Purkinje cell (primary cell): ENCODE measurements at places on chromosomes 3 and 15. TPM values are rescaled to one million over a fixed set of nuclear protein-coding genes. Genes with fewer than 3 reads are reported as not detected.

The SAMD7 gene
- not detected in 2 replicates for polyA plus RNA-seq

The GALNT15 gene
- 0.14 and 1.0 TPM in 2 replicates for polyA plus RNA-seq

The NOX5 gene
- polyA plus RNA-seq: 0.05 TPM in 1 of 2 replicates, not detected in the other

The CD200 gene
- 27.4 and 59.0 TPM in 2 replicates for polyA plus RNA-seq

The VEPH1 gene
- polyA plus RNA-seq: 0.32 TPM in 1 of 2 replicates, not detected in the other

The REC114 gene
- polyA plus RNA-seq: not detected in 2 replicates

The SLC22A14 gene
- polyA plus RNA-seq: 0.78 TPM in 1 of 2 replicates, not detected in the other

The CAPN7 gene
- polyA plus RNA-seq: 15.4 and 32.0 TPM in 2 replicates

The KLHL6 gene
- not detected in 2 replicates for polyA plus RNA-seq

The COL6A5 gene
- polyA plus RNA-seq: not detected in 2 replicates

The CCR8 gene
- polyA plus RNA-seq: not detected in 2 replicates

The CCDC54 gene
- not detected in 2 replicates for polyA plus RNA-seq

The ZMYND10 gene
- polyA plus RNA-seq: not detected in 2 replicates

The CLCN2 gene
- polyA plus RNA-seq: 0.71 and 2.6 TPM in 2 replicates

The ALDH1L1 gene
- 4.2 and 4.9 TPM in 2 replicates for polyA plus RNA-seq

The PLA2G4B gene
- polyA plus RNA-seq: 2.1 TPM in 1 of 2 replicates, not detected in the other

The TMC3 gene
- not detected in 2 replicates for polyA plus RNA-seq

The GRK7 gene
- not detected in 2 replicates for polyA plus RNA-seq

The MUSTN1 gene
- polyA plus RNA-seq: 4.2 and 7.6 TPM in 2 replicates

The SAMMSON gene
- not detected in 2 replicates for polyA plus RNA-seq

The OXSR1 gene
- polyA plus RNA-seq: 11.7 and 13.2 TPM in 2 replicates

The DNAJB8 gene
- polyA plus RNA-seq: not detected in 2 replicates

The NPRL2 gene
- polyA plus RNA-seq: 47.8 and 60.9 TPM in 2 replicates

The C3orf85 gene
- not detected in 2 replicates for polyA plus RNA-seq

The PCOLCE2 gene
- polyA plus RNA-seq: not detected in 2 replicates

The FRMD5 gene
- polyA plus RNA-seq: 14.7 and 26.4 TPM in 2 replicates

The GOLGA8T gene
- polyA plus RNA-seq: not detected in 2 replicates

The FSTL1 gene
- 1.7 and 2.1 TPM in 2 replicates for polyA plus RNA-seq

The SOX14 gene
- polyA plus RNA-seq: not detected in 2 replicates

The SPINK8 gene
- not detected in 2 replicates for polyA plus RNA-seq

The CCDC174 gene
- polyA plus RNA-seq: 21.7 and 28.5 TPM in 2 replicates

The SERINC4 gene
- polyA plus RNA-seq: not detected in 2 replicates

The PRSS50 gene
- polyA plus RNA-seq: not detected in 2 replicates

The ZNF774 gene
- 2.7 TPM in 1 of 2 replicates, not detected in the other for polyA plus RNA-seq

The ZCWPW2 gene
- polyA plus RNA-seq: 3.2 and 4.8 TPM in 2 replicates

The GOLGA8J gene
- not detected in 2 replicates for polyA plus RNA-seq

The DUOXA1 gene
- polyA plus RNA-seq: not detected in 2 replicates

The CDHR4 gene
- polyA plus RNA-seq: not detected in 2 replicates

The ST8SIA2 gene
- 3.9 and 12.1 TPM in 2 replicates for polyA plus RNA-seq

The KY gene
- polyA plus RNA-seq: 3.0 and 3.6 TPM in 2 replicates

The NSUN3 gene
- polyA plus RNA-seq: 14.7 and 17.1 TPM in 2 replicates

The CGNL1 gene
- 5.9 and 7.8 TPM in 2 replicates for polyA plus RNA-seq

The DTWD1 gene
- 25.2 and 71.6 TPM in 2 replicates for polyA plus RNA-seq

The ADGRG7 gene
- polyA plus RNA-seq: not detected in 2 replicates

The C3orf33 gene
- polyA plus RNA-seq: 19.8 and 20.0 TPM in 2 replicates

The GABRA5 gene
- polyA plus RNA-seq: 0.42 and 27.8 TPM in 2 replicates

The ZNF717 gene
- polyA plus RNA-seq: 9.6 and 12.1 TPM in 2 replicates
